ENCODE measurements at places on chromosomes 6 and 20.
A peak's percentile ranks its signal among the peaks of the same experiment; 100 is the strongest.

DNA sequence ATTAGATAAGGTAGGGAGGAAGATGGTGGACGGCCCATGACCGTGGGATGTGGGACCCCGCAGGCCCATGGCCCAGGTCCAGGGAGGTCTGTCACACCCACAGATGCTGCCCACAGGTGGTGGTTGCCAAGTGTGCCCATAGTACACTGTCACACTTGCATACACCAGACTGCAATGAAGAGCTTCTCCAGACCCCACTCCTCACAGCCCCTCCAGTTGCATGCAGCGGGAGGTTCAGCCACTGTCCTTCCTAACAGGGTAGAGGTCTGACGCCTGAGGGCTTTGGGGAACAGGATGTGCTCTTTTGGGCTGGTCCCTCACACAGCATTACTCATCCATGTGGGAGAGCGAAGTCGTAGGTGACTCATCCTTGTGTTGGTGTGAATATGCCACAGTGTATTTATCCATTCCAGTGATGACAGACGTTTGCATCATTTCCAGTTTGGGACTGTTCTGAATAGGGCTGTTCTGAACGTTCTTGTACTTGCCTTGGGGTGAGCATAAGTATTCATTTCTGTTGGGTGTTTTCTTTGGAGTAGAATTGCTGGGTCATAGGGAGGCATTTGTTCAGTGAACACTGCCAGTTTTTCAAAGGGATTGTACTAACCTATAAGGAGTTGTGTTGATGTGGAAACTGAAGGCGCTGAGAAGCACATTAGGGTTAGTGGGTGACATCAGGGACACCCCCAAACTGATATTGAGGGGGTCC, 10.1 kb upstream of the PYGB start:
- DNase-seq: peak; percentile 37

DNA sequence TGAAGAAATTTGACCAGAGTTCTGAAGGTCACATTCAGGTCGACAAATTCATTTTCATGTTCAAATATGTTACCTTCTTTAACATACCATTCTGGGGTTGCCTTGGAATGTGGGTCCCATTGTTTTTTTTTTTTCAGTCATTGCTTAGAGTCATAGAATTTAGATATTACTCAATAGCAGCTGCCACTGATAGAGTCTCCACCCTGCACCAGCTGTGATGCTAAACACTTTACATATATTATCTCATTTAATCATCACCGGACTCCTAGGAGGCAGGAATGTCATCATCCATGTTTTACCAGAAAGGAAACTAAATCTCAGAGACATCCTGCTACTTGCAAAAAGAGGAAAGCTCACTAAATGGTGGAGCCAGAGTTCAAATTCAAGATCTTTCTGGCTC, 204.7 kb downstream of the ESR1 start:
- DNase-seq: no peak

DNA sequence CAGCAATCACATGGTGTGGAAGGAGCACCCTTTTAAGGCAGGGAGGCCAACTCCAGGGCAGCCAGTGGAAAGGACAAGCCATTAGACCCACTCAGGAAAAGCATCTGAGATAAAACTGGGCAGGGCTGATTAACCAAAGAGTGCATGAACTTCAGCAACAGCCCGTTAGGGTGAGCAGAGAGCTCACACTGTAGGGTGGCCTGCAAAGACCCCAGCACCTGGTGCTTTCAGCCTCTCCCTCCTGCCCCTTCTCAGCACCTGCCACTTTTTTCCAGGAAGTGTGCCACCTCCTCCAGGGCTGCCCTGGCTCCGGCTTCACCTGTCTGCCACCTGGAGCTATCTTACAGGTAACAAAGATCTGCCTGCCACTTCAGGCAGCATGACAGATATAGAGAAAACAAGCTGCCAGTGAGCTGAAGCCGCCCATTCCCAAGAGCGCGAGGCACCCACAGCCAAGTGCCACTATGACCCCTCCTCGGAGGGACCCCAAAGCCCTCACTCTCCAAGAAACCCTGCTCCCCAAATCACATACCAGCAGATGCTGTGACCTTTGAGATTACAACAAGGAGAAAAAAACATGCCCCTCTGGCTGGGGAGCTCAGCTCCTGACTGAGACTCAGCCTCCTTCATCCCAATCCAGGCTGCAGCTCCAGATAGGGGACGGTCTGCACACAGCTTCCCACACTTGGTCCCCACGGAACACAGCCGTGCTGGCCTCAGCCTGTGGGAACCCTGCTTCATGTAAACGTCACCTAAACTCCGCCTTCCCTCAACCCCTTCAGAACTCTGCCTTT, 71.2 kb downstream of the ABHD12 start:
- DNase-seq: no peak

DNA sequence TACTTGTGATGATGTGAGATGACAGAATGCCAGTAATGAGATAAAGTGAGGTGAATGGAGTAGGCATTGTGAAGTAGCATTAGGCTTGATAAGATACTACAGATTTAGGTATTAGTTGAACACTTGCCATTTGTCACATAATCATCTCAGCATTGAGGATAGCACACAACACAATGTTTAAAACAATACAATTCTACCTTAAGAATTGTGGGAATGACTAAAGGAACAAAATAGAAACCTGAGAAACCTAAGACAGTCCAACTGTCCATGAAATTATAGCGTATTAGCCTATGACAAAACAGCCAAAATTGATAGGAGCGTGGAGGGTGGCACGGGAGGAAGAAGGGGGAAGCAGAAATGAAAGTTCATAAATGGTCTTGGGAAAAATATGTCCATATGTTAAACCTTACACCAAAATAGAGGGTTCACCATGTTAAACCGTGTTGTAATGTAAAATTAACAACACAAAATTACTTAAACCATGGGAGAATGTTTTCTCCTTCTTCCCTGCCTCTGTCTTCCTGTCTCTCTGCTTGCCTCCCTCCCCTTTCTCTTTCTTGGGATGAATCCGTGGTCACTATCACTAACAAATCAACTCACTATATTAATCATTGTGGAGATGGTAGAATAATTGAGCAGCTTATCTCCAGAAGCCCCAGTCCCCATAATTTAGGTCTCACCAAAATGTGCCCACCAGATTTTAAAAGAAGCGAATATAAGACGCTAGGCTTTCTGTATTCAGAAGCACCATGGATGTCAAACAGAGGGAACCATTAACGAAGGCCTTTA, 33.0 kb upstream of the HFE start:
- DNase-seq: no peak

- DNase-seq: no peak
Observed at GRCh38 chr6:143026696-143027449, 33.8 kb upstream of the AIG1 start.

- no peak for DNase-seq
Observed at GRCh38 chr20:41047279-41047974, 18.8 kb downstream of the TOP1 start.

GRCh38 chr6:12748815-12749521, 32.4 kb downstream of the PHACTR1 start:
- DNase-seq: no peak

DNA sequence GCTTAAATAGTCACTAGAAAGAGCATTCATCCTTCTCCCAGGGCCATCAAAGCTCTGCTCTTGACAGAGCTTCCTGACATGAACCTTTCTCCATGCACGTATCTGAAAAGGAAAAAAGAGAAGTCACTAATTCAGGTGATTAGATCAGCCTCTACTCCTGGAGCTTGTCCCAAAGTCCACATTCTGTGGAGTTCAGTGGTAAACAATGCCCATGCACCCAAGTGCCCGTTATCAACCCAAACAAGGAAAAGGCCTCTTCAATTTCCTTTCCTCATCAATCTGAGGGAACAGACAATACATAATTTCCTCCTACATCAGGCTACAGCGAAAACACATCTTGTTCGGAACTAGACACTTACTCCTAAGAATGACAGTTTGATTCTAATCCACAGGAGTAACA, 129.2 kb upstream of the PCSK2 start:
- DNase-seq: no peak

DNA sequence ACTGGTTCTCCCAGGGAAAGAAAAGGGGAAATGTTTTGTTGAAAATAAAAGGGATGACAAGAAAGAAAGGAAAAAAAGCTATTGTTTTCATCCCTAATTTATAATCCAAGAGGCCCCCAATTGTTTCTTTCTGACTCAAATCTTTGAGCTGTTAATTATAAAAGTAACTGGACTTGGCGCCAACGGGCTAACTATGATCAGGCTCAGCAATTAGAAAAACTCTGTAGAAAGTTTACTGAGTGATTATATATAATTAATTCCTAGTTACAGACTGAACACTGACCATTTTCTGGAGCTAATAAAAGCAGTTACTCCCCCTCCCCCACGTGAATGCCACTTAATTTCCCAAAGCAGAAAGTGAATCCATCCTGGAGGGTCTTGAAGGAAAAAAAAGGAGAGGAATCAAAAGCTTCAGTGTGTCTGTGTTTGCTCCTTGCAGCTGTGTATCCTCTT, 3.2 kb downstream of the ZMYND8 start:
- DNase-seq: no peak

GRCh38 chr6:85273046-85273445, 176.8 kb upstream of the NT5E start:
- no peak for DNase-seq

- DNase-seq: no peak
Observed at GRCh38 chr6:32079566-32080290, 29.4 kb downstream of the TNXB start.

- no peak for DNase-seq
Observed at GRCh38 chr6:43956478-43956877, 170.8 kb downstream of the MRPL14 start.

- no peak for DNase-seq
Observed at GRCh38 chr6:41302638-41303037, 16.2 kb upstream of the TREM1 start.

DNA sequence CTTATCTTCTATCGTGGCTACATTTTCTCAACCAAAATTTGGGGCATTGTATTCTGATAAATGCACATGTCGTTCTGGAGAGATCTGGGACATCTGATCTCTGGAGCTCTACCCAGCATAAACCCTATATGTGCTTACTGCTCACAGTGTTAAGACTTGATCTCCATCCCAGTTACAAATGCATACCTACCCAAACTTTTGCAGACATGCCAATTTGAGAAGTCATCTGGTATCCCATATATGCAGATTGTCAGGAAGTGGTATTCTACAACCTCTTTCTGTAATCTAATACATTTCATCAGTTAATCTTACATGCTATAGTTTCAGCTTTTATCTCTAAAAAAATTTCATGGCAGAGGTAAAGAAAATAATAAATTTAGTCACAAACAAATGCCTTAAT, 11.2 kb downstream of the BAG2 start:
- DNase-seq: no peak

DNA sequence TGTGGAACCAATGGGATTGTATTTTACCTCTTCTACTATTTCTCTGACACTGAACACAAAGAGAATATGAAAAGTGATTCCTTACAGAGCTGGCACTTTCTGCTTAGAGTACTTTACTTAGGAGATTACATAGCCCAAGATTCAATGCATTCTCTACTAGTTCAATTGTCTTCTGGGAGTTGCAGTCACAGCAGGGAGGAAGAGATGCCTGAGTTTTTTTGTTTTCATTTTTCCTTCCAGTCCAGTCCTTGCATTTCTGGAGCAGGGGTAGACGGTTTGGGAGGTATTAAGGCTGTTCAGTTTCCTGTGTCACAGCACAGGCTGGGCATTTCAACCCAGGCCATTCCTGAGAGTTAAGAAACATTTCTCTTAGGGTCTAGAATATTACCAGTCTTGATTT, 42.0 kb upstream of the SLC2A12 start:
- DNase-seq: no peak

DNA sequence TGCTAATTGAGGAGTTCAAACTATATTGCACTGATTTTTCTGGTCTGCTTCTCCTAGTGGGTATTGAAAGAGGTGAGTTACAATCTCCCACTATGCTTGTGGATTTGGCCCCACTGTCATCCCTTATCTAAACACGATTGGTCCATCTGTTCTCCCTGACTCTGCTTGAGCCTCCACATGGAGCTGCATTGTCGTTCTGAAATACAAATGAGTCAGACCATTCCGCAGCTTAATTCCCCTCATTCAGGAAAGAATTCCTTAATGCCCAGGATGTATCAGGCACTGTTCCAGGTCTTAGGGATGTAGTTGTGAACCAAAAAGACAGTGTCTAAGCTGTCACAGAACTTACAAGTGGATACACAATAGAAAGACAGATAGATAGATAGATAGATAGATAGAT, 461.9 kb downstream of the QKI start:
- DNase-seq: no peak

Measured in nucleus accumbens (tissue), 56 donors.